ENCODE measurements at places on chromosomes 3 and 15.

GRCh38 chr3:51968170-51968775 lies 1.0 kb upstream of the PCBP4 start:
- DNase-seq, result no peak

DNA sequence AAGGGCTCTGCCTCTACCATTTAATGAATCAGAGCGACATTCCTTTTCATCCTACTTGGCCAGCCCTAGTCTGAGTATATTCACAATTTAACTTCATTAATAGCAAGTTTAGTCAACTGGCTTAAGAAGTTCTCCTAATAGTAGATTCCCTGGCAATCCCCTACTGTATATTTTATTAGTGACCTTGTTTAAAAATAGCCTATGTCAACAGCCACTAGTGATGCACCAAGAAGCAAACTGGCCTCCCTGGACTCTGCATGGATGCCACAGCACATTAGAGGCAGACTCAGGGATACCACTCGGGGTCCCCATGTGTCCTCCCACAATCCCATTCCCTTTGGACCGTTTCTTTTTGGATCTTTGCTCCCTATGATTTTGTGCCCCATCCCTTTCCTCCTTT lies 83.6 kb downstream of the THSD4 start:
- DNase-seq, result no peak

- no peak for DNase-seq
Observed at GRCh38 chr3:48989126-48989795, 780 bp upstream of the P4HTM start.

GRCh38 chr3:58321791-58322190 lies 10.9 kb upstream of the PXK start:
- no peak for DNase-seq

DNA sequence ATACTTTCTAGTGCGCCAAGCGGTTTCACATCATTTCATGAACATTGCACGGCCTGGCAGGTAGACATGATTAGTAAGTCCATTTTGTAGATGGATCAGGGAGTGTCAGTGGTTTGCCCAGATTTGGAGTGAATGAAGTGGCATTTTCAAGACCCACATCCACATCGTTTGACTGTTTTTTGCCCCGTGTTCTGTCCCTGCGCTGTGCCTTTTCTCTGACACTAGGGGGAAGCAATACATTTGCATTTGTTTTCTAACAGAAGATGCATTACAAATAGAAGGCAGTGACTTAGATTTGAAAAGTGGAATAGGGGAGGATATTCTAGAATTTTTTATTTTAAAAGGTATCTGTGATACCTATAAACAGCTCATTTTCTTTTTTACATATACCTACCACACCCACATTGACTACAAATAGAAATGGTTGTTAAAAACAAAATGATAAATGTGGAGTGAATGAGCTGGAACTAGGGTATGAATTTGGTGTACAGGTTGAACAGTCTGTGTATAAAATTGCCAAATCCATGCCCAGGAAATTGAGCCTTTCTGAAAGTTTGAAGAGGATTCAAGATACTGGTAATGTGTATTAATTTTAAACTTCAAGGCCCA lies 98.0 kb downstream of the USP13 start:
- DNase-seq, result peak; percentile 41

GRCh38 chr3:65019443-65020055 lies 331.7 kb upstream of the ADAMTS9 start:
- DNase-seq, result no peak
